ENCODE measurements at places on chromosomes 3 and 15.

GRCh38 chr15:28079313-28079969, 19.7 kb downstream of the OCA2 start:
- DNase-seq, result no peak

GRCh38 chr15:42604894-42605744, 29.7 kb downstream of the STARD9 start:
- no peak for DNase-seq

DNA sequence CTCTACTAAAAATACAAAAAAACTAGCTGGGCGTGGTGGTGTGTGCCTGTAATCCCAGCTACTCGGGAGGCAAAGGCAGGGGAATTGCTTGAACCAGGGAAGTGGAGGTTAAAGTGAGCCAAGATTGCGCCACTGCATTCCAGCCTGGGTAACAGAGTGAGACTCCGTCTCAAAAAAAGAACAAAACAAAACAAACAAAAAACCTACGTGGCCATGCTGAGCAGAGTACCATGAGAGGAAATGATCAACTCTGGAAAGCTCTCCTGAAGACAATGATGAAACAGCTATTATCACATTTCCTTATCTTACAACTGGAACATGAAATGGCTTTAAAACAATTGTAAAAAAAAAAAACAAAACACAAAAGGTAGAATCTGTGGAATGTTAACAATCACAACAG, 75.2 kb downstream of the CHSY1 start:
- DNase-seq, result no peak

GRCh38 chr15:77107531-77108355, 36.8 kb upstream of the TSPAN3 start:
- peak; percentile 61 for DNase-seq

DNA sequence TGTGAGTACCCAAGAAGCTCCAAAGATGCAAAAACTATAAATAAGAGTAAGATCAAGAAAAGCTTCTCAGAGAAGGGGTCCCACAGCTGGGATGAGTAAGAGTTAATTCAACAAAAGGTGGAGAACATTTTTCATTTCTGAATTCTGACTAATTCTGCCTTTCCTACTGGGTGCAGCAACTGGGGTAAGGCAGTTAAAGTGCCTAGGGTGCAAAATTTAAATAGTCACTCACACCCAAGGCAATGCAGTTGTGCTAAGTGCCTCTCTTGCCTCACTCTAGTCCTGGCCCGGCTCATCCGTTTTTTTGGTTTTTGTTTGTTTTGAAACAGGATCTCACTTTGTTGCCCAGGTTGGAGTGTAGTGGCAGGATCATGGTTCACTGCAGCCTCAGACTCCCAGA, 240.2 kb downstream of the TP63 start:
- DNase-seq, result no peak

GRCh38 chr3:71989165-71989564, 204.2 kb upstream of the PROK2 start:
- DNase-seq, result no peak

GRCh38 chr15:35691891-35692867, 146.2 kb upstream of the DPH6 start:
- no peak for DNase-seq

DNA sequence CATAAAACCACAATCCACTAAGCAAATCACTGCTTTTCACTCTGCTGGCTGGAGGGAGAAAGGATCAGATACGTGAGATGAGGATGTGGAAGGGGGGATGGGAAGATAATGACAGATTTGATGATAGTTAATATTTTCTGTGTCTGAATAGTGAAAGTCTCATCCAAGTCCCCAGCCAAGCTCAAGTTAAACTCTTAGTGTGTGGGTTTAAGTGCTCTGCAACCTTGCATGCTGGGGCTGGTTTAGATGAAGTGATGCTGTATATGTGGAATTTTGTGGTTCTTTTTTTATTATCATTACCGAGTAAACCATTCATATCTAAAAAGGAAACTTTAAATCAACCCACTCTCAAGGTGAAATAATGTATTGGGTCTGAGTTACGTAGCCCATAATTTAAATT, 111.0 kb downstream of the TPRG1 start:
- no peak for DNase-seq

- DNase-seq, result no peak
Observed at GRCh38 chr3:113601240-113601639, 68.9 kb downstream of the SIDT1 start.

GRCh38 chr3:66659056-66659455, 158.2 kb upstream of the LRIG1 start:
- no peak for DNase-seq

DNA sequence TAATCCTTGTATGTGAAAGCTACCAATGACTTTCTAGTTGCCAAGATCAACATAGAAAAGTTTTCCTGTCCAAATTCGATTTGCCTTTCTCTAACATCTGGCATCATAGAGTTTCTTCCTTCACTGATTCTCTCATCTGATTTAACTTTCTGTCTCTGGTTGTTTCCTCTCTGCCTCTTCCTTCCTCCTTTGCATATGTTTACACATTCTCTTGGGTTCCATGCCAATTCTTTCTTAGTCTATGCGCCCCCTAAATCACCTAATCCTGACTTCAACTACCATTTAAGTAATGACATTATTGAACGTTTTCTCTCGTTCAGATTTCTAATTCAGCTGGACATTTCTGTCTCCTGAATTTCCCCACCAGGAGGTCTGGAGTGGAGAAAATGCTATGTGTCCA, 561.9 kb upstream of the TGFBR2 start:
- DNase-seq, result no peak

DNA sequence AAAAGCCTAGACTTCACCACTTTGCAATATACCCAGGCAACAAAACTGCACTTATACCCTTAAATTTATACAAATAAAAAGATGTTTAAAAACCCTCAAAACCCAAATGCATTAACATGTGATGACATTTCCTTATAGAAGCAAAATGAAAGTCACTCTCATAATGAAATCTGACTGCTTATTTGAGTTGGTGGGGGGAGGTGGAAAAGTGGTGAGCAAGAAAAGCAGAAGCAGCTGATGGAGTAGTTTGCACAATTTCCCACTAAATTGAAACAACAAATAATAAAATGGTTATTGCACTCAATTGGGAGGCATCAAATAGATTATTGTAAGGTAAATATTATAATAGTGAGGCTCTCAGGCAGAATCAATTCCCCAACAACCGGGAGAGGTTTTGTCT, 54.0 kb upstream of the GADL1 start:
- no peak for DNase-seq

DNA sequence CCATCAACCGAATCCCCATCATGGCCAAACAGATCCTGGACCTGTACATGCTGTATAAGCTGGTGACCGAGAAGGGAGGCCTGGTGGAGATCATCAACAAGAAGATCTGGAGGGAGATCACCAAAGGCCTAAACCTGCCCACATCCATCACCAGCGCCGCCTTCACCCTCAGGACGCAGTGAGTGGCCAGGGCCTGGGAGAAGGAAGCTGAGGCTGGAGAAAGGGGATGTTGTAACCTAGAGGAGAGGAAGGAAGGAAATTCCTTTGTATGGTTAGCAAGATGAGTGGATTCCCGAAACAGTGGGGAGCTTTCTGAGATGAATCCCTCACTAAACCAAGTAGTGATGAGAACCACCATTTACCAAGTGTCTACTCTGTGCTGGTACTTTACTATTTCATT, 25.8 kb upstream of the CLK3 start:
- no peak for DNase-seq

GRCh38 chr15:99452728-99453636, 112.8 kb upstream of the MEF2A start:
- DNase-seq, result peak; percentile 16

GRCh38 chr3:9837701-9838582, 5.9 kb downstream of the RPUSD3 start:
- DNase-seq, result no peak

DNA sequence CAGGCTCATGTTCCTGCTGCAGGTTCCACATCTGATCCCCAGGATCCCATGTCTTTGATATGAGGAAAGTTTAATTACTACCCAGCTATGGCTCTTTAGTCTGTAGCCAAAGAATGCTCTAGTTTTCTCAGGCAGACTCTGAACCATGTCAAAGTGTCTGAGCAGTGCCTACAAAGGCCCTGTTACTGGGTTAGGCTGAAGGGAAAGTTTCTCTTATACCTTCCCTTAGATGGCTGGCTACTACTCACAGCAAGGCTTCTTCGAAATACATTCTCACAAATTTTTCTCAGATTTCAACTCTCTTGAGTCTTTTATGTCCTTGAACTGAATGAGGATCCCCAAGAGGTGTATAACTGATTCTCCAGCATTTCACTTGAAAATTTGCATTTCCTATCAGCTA, 102.4 kb downstream of the NR1D2 start:
- DNase-seq, result no peak

DNA sequence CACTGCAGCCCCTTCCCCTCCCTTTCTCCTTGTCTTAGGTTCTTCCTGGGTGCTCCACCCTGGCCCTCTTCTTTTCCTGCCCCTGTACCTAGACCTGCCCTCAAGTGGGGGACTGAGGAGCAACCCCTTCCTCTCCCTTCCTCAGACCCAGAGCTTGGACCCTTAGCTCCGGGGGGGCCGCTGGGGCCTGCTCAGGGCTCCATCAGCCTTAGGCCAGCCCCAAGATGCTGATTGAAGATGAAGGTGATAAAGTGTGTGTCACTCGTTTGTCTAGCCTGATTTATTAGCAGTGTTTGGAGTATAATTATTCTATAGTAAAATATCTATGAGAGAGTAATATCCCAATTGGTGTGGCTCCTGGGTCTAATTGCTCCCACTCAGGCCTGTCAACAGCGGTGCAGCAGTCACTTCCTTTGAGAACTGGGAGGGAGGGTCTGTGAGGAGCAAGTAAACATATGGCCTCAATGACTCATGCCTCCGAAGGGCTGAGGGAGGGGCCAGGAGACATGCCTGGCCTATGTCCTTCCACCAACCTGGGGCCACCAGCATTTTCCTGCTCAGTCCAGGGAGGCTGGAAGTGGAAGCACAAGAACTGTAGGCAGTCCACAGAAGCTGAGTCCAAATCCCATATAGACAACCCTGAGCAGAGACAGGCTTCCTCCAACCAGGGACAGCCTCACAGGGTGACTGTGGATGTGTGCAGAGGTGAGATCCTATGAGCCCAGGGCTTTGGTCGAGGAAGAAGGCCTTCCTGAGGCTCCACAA, 123.2 kb downstream of the DNAJB8 start:
- DNase-seq, result no peak

- DNase-seq, result no peak
Observed at GRCh38 chr3:151660885-151661284, 72.8 kb upstream of the AADACL2 start.

- DNase-seq, result no peak
Observed at GRCh38 chr15:66069751-66070150, 183.8 kb downstream of the MEGF11 start.

GRCh38 chr3:47847801-47848518, 45.0 kb downstream of the DHX30 start:
- no peak for DNase-seq

Data from activated CD4-positive, alpha-beta T cell treated with anti-CD3 and anti-CD28 coated beads, Interleukin-2, amount 10 ng/mL, durations not matched to agents 7 days and 5 days (primary cell).